Gastroesophageal sphincter (tissue), 4 donors: ENCODE measurements at places on chromosomes 6 and 20.
A peak's percentile ranks its signal among the peaks of the same experiment; 100 is the strongest.

- ATAC-seq: no peak
Observed at GRCh38 chr6:37971266-37971665, 151.7 kb downstream of the ZFAND3 start.

DNA sequence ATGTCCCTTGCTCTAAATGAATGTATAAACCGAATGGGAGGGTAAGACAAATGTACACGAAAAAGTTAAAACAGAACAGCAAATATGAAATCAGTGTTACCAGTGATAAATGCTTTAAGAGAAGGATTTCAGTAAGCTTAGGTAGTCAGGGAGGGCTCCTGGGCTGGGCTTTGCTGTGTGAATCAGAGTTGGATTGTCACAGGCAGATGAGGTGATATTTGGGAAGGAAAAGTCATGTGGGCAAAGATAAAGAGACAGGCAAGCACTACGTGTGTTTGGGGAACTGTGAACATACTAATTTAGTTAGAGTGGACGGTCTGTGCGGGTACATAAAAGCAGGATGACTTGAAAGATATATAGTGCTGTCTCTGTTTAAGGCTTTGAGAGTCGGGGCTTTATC, 114.8 kb downstream of the CRYBG1 start:
- no peak for ATAC-seq

- no peak for ATAC-seq
Observed at GRCh38 chr6:135018941-135019340, 35.7 kb downstream of the HBS1L start.

DNA sequence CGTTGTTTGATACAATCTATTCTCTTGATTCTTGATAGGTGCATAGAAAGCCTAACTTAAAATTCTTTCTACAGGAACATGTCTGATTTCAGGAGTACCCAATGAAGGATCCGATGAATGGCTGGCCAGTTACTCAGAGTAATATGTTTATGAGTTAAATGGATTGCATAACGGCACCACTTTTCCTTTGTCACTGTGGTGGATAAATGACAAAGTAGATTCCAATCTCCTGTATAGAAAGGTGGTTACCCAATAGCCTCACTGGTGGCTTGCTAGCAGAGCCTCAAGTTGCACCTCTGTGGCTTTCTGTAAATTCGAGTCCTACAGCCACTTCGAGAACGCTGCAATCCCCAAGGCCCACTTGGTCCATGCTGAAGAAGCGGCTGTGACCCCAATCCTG, 28.4 kb downstream of the LHFPL5 start:
- no peak for ATAC-seq

DNA sequence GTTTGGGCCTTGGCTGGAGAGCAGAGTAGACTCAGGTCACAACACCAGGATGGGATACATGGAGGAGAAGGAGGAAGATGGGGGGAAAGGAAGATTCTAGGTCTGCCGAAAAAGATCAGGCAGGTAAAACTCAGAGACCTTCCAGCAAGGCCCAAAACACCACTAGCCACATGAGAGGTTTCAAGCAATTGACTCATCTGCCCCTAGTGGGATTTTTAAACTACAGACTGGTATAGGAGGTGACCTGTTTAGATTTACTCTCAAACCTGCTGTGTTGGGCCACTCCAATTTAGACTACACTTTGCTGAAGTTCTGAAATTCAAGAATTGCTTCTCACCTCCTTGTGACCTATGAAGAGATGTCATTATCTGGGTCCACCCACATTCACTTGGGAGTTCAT, 236.9 kb upstream of the SASH1 start:
- ATAC-seq: no peak

DNA sequence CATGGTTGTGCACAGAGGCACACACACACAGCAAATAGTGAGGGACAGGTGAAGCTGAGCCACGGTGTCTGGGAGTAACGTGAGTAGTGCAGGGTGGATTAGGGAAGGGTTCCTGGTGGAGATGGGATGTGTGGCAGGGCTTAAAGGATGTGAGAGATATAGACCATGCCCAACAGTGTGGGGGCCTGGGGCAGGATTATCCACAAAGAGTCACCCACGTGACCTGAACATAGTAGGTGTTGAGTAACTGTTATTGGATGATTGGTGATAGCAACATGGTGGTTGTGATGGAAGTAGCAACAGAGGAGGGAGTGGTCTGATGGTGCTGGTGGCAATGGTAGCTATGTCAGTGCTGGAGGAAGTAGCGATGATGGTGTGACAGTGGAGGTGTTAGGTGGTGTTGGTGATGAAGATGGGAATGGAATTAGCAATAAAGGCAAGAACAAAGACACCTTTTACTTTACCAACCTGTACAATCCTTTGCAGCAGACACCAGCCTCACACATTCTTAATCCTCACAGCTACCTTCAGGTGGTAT, 135.1 kb downstream of the MRPL14 start:
- no peak for ATAC-seq

- ATAC-seq: peak; percentile 95
Observed at GRCh38 chr20:14337400-14338171, at the start of gene FLRT3. TSS of gene FLRT3 (minus strand) at chr20:14337612. CDS start at chr20:14327506, 10,106 bp downstream.

DNA sequence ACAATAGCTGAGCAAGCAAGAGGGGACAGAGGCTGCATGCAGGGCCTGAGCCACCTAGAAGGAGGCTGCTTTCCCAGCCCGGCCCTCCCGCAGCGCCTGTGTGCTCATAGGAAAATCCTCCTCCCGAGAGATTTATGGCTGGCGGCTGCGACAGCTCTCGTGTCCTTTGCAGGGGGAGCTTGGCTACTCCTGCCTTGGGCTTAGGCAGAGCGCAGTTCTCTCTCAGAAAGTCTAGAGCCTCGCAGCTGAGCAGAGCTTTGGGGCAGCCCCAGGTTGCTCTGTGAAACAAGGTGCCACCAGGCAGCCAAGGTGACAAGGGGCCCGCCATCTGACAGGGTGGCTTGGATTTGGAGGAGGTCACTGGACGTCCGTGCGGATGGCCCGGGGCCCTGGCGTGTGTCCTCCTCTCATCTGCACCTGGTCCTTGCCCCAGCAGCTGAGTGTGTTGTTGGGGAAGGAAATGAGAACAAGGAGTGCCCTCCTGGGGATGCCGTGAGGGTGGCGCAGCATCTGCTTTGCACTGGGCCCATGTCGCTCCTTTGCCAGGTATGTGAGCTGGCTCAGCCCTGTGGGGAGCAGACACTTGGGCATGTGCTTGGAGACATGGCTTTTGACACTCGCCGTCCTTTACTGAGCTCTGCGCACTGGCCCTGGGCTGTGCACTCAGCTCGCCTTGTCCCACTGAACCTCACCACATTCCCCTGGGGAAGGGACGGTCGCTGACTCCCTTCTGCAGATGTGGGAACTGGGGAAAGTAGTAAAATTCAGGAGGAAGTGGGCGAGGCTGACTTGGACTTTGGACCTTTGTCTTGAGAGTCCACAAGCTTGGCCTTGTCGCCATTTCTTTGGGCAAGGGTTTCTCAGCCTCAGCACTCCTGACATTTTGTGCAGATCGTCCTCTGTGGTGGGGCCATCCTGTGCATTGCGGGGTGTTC, 41.9 kb downstream of the EDN3 start:
- no peak for ATAC-seq

DNA sequence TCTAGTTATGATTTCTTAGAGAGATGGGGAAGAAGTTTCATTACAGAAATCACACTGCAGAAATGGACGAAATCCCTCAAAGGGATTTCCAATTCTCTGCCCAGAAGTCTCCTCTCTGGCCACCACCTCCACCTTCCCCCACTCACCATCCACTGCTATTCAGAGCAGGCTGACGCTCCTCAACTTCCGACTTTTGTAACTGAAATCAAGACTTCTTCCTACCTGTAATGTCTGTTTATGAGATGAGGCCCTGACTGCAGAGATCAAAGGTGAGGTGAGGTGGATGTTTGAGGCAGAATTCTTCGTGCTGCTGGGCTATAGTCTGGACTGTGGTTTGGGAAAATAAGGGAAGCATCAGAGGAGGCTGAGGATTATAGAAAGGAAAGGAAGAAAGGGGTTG, 385.2 kb upstream of the ARID1B start:
- ATAC-seq: no peak

- ATAC-seq: no peak
Observed at GRCh38 chr6:18493382-18493891, 106.3 kb downstream of the RNF144B start.

DNA sequence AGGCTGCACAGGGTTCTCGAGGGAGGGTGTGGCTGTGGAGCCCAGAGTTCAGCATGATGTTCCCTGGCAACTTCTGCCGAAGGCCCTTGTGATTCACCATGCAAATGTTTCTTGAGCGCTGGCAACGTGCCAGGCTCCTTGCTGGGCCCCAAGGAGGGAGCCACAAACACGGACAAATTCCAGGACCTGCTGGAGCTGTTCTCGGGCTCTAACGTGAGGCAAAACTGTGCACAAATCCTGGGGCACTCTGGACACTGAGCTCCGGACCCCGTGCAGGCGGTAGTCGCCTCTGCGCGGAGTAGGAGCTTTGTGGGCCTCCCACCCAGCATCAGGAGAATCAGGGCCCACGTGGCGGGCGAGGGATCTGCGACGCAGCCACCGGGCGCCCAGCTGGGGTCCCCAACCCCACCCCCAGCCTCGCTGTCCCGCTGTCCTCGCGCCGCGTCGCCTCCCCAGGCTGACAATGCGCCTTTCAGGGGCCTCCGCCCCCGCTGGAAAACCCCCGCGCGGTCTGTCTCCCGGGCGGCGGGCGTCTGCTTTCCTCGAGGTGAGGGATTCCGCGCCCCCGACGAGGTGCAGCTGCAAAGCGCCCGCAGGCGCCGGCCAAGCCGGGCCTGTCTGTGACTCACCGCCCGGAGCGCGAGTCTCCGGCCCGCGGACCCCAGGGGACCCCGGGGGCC, 31.7 kb upstream of the SCUBE3 start:
- ATAC-seq: peak; percentile 64

- ATAC-seq: no peak
Observed at GRCh38 chr6:93848031-93848742, 428.8 kb upstream of the EPHA7 start.

DNA sequence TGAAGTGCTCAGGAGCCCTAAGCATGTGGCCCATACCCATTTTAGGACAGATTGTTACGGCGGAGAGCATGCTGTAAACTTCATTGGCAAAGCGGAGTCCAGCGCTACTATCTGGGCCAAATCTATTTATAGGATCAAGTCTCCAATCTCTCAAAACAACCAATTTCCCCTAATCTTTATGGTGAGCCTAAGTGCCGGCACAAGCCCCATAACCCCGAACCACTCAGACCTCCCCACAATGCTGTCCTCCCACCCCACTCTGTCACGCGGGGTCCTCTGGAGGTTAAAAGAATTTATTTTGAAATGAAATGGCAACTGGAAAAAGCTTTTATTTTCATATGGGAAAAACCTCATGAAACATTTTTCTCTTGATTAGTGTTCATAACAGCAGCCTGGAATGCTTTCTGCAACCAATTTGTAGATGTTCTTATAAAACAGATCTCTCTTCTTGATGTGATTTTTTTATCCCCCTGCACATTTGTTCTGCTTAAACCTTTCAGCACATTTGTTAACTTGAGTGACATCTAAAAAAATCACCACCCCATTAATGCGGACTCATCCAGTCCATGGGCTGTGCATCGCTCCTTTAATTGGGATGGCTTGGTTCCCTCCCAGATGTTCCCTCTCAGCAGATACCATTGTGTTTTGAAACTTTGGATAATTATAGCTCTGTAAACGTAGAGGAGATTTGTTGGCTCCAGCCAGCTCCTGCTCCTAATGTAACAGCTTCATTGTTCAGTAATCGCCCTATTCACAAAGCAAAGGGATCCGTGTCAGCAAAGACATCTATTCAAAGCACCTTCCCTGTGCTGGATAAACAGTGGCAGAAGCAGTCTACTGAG, 323.6 kb downstream of the CD83 start:
- peak; percentile 93 for ATAC-seq

- ATAC-seq: no peak
Observed at GRCh38 chr20:58088625-58089024, 139.8 kb downstream of the ANKRD60 start.

GRCh38 chr6:13194852-13195251, 133.5 kb downstream of the TBC1D7 start:
- ATAC-seq: no peak

GRCh38 chr6:19558201-19558600, 279.0 kb upstream of the ID4 start:
- ATAC-seq: no peak

- ATAC-seq: no peak
Observed at GRCh38 chr6:29509239-29509638, 21.5 kb upstream of the MAS1L start.

DNA sequence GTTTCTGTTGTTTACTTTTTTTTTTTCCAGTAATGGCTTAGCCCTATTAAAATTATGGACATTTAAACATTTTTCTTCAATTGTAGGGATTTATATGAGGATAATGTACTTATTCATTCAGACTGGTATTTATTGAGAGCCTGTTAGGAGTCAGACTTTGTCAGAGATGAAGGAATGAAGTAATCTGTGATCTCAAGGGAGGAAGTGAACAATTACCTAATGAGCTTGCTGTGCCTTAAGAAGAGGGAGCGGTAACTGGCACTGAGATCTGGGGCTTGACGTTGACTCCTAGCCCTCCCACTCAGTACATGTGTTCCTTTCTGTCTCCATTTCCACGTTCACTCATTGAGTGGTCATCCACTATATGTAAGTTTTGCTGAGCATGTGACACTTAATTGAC, 12.6 kb downstream of the AFDN start:
- ATAC-seq: no peak

DNA sequence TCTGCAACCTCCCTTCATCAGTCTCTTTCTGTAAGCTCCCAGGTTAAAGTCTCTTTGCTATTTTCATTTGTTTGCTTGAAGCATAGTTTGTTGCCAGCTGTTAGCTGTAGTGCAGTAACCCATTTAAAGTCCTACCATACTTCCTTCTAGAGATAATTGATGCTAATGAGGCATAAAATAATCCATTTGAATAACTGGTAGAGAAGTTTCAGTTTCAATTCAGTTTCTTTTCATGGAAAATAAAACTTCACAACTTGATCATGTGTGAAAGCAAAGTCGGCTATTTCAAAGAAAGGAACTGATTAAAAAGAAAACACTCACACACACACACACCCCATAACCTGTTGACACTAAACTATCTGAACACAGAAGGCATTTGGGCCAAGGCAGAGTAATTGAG, 68.5 kb upstream of the TENT5A start:
- ATAC-seq: no peak

- ATAC-seq: no peak
Observed at GRCh38 chr6:157491571-157492232, 110.7 kb downstream of the ZDHHC14 start.

DNA sequence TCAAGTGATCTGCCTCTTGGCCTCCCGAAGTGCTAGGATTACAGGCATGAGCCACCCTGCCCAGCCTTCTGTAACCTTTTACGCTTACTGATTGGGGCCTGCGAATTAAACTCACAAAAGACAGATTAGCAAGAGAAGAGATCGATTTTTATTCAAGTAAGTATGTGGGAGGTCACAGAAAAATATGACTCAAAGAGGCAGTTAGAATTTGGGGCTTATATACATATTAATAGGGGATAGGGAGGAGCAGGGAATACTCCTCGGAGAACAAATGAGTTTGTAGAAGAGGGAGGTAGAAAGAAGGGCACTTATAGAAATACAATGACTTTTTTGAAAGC, 78.9 kb downstream of the CD24 start:
- no peak for ATAC-seq

GRCh38 chr6:106608080-106608668, 21.1 kb downstream of the RTN4IP1 start:
- no peak for ATAC-seq
